ENCODE measurements at places on chromosomes 7 and 10.

- DNase-seq: no peak
Measured at GRCh38 chr10:130360826-130361311, 224.7 kb downstream of the GLRX3 start.

GRCh38 chr7:73885975-73886798 lies 25.2 kb downstream of the TMEM270 start:
- peak; percentile 26 for DNase-seq

DNA sequence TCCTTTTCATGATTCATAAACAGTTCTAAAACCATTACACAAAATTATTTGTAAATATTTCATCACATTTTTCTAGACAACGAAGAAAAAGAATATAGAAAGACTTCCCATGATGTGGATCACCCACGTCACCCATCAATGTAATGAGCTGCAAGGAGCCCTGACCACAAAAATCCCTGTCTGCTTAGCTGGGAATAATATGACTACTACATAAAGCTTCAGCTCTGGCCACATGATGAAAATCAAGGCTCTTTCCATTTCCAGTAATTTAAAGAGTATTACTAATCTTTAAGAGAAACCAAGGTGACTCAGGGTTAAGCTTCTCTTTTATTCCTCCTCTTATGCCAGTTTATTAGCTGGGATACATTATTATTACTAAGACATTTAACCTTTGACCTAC lies 180.8 kb upstream of the CACNA2D1 start:
- DNase-seq: peak; percentile 83

DNA sequence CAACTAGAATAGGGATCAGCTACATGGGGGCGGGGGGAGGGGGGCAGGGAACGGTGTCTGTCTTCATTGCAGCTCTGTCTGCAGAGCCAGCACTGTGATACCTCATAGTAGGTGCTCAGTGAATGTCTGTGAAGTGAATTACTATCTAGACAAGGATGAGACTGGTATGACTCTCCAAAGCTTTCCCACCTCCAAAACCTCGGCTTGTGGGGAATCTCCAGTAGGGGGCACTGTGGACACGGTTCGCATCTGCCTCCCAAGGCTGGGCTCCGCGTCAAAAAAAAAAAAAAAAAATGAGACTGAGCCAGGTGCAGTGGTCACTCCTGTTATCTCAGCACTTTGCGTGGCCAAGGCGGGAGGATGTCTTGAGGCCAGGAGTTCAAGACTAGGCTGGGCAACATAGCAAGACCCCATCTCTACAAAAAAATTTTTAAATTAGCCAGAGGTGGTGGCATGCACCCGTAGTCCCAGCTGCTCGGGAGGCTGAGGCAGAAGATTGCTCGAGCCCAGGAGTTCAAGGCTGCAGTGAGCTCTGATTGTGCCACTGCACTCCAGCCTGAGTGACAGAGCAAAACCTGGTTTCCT lies 9.6 kb downstream of the TRIM56 start:
- no peak for DNase-seq

DNA sequence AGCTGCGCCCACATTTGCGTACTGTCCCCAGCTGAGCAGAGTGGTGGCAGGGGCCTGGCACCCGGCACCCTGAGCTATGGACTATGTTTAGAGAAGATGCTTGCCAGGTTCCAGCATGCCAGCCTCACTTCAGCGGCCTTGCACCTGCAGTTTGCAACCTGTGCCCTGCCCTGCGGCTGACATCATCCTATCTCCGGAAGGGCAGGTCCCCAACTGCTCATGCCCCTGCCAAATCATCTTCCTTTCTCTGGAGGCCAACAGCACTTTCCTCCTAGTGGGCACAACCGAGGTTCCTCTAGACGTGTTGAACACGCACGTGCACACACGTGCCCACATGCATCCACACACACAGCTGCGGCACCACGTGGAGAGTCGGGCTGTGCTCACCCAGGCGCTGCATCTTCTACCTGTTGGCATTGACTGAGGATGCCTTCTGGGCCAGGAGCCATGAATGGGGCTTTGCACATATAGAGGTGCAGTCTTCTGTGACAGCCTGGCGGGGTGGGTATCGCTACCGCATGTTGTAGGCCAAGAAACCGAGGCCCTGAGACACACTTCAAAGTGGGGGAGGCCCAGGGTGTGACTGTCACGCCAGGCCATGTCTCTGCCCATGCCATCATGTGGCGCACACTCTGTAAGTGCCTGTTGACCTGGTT lies 24.5 kb downstream of the CNPY1 start:
- no peak for DNase-seq

DNA sequence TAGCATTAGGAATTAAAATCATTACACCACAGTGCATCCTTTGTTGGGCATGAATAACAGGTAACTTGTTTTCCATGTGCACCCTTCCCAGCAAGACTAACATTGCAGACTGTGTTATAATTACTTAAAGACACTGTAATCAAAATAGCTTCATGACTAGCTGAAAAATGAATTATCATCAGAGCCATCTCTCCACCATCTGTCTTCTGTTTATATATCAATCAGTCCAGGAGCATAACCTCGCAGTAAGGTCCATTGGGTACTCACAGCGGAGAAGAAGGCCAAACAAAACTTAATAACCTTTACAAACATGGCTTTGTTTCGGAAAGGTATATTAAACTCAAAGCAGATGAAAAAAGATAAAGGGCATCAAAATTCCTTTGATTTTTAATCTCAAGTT lies 90.6 kb downstream of the ODAD2 start:
- DNase-seq: no peak

Measured in fibroblast of skin of left biceps (primary cell).